Sigmoid colon (tissue), 7 donors: ENCODE measurements at places on chromosomes 1 and 21. TPM values are rescaled to one million over a fixed set of nuclear protein-coding genes. Genes with fewer than 3 reads are reported as not detected.

The CALML6 gene
- not detected for total RNA-seq

The FAM72B gene
- 0.27 TPM for total RNA-seq

DNA sequence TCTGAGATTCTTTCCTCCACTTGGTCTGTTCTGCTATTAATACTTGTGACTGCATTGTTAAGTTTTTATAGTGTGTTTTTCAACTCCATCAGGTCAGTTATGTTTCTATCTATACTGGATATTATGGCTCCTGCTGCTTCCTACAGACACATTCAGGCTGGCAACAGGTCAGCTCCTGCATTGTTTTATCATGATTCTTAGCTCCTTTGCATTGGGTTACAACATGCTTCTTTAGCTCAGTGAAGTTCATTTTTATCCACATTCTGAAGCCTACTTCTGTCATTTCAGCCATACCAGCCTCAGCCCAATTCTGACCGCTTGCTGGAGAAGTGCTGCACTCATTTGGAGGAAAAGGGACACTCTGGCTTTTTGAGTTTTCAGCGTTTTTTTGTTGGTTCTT, 37.3 kb upstream of the F3 start:
- DNase-seq: no peak

DNA sequence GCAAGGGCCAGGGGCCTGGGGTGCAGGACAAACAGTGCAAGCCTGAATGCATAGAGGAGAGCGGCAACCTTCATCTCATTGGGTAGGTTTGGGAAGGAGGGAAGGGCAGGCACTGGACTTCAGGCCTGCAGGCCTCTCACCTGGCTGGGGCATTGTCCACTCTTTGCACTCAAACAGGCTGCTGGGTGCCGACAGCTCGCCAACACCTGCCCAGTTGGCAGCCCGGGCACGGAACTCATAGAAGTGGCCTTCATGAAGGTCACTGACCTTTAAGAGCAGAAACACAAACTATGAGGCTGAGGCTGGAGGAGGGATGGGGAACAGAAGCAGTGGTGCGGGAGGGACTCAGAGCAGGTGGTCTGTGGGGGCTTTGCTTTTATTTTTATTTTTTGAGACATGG, 30.7 kb downstream of the MYOM3 start:
- DNase-seq: no peak

DNA sequence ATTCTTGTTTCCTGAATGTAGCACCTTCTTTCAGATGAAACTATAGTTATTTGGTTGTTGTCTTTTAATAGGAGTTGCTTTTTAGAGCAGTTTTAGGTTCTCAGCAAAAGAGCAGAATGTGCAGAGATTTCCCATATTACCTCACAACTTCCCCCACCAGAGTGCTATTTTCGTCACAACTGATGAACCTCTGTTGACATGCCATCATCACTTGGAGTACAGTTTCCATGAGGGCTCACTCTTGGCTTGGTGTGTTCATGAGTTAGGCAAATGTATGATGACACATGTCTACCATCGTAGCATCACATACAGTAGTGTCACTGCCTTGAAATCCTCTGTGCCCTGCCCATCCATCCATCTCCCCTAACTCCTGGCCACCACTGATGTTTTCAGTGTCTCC, 3.7 kb downstream of the IBA57 start:
- DNase-seq: no peak

- DNase-seq: no peak
These were observed 15.6 kb downstream of the BACE2 start for GRCh38 chr21:41183575-41183974.

- DNase-seq: no peak
These were observed 39.3 kb upstream of the EDEM3 start for GRCh38 chr1:184793967-184794366.

DNA sequence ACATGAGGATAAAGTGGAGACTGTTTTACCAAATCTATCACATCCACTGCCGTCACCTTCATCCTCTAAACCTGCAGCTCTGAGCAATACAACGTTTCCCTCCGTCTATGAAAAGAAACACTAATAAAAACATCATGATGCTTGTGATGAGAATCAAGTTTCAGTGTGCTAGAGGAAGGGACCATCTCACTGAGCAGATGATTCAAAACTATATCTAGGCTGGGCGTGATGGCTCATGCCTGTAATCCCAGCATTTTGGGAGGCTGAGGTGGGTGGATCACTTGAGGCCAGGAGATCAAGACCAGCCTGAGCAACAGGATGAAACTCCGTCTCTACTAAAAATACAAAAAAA, 14.7 kb upstream of the MYOM3 start:
- no peak for DNase-seq

The TFF2 gene
- not detected for total RNA-seq

GRCh38 chr1:145985502-145986439, 10.6 kb downstream of the TXNIP start:
- DNase-seq: peak; percentile 87

DNA sequence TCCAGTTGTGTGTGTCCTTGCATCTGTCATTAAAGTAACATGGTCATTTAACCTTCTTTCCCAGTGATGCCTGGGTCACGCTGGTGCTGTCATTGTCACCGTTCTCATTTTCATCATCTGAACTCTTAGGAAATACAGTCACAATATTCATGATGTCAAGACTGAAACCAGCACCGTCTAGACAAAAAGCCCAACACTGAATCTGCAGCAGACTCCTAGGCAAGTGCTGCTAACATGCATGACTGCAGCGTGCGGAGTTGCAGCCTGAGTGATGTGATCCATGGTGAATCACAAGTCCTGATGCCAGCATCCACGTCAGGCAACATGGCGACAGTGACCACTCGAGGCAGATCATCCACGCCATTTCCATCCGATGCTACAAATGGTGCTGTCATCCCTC, 37.6 kb downstream of the MRPL37 start:
- DNase-seq: no peak

The OLFML2B gene
- total RNA-seq: 27.4 TPM

The HMGCL gene
- total RNA-seq: 47.4 TPM

- DNase-seq: no peak
These were observed 294.8 kb downstream of the PCP4 start for GRCh38 chr21:40162075-40162474.

The KRTAP6-1 gene
- total RNA-seq: not detected

- no peak for DNase-seq
These were observed 1.6 kb upstream of the PLA2G2C start for GRCh38 chr1:20187813-20188454.

The RXRG gene
- total RNA-seq: 1.2 TPM

The LAPTM5 gene
- 47.4 TPM for total RNA-seq

DNA sequence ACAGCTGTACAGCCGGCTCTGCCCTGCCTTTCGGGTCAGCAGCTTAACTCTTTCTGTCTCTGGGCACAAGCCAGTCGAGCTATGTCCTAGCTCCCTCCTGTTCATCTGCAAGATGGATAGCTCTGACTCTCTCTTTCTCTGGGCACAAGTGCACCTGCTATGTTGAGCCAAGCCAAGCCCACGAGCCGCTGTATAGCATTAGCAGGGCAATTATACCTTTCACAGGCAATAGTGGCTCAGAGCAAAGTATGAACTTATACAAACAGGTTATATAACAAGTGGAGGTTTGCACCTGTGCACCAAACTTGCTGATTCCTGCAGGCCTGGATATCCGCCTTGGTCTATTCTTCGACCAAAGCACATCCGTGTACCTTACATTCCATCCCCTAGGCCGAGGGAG, 33.0 kb upstream of the CR2 start:
- DNase-seq: no peak

The ARHGAP29 gene
- total RNA-seq: 48.2 TPM

DNA sequence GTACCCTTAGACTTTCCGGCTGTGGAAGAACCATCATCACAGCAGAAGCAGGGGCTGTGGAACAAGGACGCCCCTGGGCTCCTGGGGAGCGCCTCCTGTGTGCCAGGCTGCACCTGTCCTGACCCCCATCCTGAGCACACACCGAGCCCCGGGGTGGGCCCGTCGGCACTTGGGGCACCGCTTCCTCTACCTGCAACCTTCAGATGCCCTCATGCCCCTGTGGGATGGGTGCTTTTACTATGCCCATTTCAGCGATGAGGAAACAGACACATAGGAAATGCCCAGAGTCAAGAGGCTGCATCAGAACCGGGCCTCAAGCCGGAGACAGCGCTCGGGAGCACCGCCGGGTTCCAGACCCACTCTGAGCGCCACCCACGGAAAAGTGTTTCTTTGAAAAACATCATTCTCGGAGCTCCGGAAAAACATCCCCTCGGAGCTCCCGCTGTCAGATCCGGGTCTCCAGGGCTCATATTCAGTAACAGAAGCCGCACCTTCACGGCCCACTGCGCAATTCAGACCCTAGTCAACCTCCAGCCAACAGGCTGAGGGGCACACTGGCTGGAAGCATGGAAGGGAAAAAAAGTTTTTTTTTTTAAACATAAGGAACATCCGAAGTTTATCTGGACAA, 8.0 kb downstream of the TPRG1L start:
- DNase-seq: no peak

- no peak for DNase-seq
These were observed 9.8 kb downstream of the STPG1 start for GRCh38 chr1:24403806-24404205.

The PPFIA4 gene
- total RNA-seq: 4.3 TPM

The LAMB3 gene
- 0.55 TPM for total RNA-seq

The LGR6 gene
- total RNA-seq: not detected

GRCh38 chr21:39263372-39263771, 50.1 kb downstream of the BRWD1 start:
- no peak for DNase-seq

DNA sequence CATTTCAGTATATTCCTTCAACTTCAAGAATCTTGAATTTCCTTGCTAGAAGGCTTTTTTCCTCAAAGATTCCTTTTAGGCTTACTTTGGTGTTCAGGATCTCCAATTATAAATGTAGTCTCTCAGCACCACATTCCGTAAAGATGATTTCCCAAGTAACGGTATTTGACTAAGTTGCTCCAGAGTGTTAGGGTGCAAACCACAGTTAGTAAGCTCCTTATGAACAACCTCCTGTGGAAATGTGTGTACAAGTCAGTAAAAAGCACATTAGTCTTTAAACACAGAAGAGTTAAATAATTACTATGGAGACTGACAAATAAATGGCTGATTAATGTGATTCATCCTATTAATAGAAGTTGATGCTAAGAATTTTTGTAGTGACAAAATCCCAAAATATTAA, 10.3 kb downstream of the DONSON start:
- no peak for DNase-seq

The TNFRSF1B gene
- total RNA-seq: 15.5 TPM

- DNase-seq: peak; percentile 77
These were observed 138.3 kb downstream of the TTLL7 start for GRCh38 chr1:83860490-83861221.

DNA sequence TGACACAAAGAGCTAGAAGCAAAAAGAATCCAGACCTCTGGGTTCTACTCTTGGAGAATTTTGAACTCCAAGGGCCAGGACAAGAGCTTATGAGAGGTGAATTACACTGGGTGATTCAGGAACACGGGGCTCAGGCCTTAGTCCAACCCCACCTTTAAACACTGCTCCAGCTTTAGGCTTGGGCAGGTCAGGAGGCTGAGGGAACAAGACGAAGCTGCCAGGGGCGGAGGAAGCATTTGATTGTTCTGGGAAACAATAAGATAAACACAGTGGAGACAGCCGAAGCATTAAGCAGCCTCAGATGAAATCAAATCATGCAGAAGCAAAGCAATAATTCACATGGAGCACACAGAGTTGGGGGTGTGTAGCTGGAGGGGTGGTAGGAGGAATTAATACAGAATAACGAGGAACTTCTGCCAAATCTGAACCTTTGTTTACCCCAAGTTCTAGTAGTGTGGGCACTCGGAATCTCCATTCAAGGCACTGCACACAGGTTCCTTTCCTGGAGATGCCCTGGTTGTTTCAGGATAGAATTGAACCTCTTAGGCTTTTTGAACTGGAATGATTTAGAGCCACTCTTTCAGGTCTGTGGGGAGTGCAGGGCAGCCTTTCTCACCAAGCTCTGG, 93.2 kb downstream of the PLXNA2 start:
- peak; percentile 43 for DNase-seq

The LIN28A gene
- not detected for total RNA-seq

GRCh38 chr1:31792116-31792515, 23.7 kb downstream of the SPOCD1 start:
- peak; percentile 53 for DNase-seq

GRCh38 chr1:84164567-84165021, 20.5 kb downstream of the PRKACB start:
- no peak for DNase-seq

The TMEM240 gene
- total RNA-seq: 16.3 TPM

DNA sequence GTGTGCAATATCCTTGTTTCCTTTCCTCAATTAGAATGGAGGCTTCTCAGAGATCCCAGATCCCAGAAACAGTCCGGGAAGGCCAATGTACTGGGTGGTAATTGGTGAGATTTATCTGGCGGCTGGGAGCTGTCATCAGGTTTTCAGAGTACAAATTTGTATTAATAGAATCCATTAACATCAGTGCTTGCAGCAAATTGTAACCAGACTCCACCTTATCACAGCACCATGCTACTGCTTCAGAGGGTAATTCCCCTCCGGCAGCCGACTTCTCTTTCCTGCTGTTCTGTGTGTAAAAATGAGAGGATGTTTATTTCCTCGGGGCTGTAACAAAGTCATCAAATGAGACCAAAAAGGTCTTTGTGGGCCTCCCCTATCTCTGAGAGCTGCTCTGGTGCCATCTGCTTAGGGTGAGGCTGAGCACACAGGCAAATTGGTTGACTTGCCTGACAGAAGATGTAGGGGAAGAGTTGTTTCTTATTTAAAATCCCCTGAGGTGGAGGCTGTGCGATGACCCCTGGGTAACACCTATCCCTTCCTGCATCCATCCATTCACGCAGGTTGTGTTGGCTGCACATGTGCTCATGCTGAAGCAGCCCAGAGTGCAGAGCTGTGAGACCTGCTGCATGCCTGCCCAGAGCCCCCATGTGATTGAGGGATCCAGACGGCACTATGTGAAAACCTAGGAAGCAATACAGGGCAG, 19.2 kb downstream of the NFASC start:
- no peak for DNase-seq

DNA sequence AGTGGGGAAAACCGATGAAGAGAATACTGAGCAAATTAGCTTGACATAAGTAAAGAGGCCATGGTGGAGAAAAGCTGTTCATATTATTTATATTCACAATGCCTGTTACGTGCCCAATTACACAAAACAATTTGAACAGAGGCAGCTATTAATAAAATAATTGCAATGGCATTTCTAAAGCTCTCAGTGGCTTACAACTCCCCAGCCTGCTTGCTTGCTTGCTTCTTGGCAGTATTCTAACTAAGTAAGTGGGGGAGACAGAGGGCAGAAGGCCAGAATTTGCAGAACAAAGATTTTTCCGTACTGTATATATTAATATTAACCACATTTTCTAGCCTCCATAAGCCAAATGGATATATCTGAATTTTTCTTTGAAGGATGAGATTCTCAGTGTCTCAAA, 12.9 kb downstream of the PTPN14 start:
- DNase-seq: no peak

The E2F2 gene
- not detected for total RNA-seq

The HSPB7 gene
- 44.4 TPM for total RNA-seq

The BSND gene
- total RNA-seq: not detected

GRCh38 chr1:207798847-207799246, 47.0 kb downstream of the CD46 start:
- no peak for DNase-seq

The NUAK2 gene
- 0.71 TPM for total RNA-seq

The IQGAP3 gene
- 0.55 TPM for total RNA-seq
